RCC 7860 (cell line): ENCODE measurements at places on chromosomes 2 and 18.

DNA sequence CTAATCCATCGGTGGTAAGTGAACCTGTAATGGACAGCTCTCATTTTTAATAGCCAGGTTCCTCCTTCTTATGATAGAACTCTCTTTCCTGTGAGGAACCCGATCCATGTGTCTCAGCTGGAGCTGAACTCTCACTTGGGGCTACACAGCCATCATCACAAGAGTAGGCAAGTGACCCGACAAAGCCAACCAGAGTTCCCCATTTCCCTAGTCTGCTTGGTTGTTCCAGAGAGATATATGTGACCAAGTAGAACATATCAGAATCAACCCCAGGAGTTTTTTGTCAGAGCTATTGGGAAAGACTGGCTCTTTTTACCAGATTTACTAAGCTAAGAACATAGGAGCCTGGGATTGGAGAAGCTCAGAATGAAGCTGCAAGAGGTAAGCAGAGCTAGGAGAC lies 14.6 kb upstream of the HNRNPLL start:
- no peak for DNase-seq

GRCh38 chr2:97723156-97724072 lies 10.0 kb downstream of the ZAP70 start:
- DNase-seq = no peak

GRCh38 chr2:26314243-26314642 lies 31.7 kb upstream of the SELENOI start:
- no peak for DNase-seq

GRCh38 chr2:176746411-176746810 lies 466.2 kb upstream of the HNRNPA3 start:
- DNase-seq = no peak

GRCh38 chr18:44901283-44901682 lies 220.6 kb downstream of the SETBP1 start:
- DNase-seq = no peak

GRCh38 chr2:135030826-135031225 lies 16.4 kb downstream of the MAP3K19 start:
- DNase-seq = no peak

- DNase-seq = no peak
Observed at GRCh38 chr18:63894106-63894772, 6.7 kb downstream of the SERPINB2 start.

GRCh38 chr2:174984561-174984960 lies 20.6 kb downstream of the CHN1 start:
- no peak for DNase-seq

DNA sequence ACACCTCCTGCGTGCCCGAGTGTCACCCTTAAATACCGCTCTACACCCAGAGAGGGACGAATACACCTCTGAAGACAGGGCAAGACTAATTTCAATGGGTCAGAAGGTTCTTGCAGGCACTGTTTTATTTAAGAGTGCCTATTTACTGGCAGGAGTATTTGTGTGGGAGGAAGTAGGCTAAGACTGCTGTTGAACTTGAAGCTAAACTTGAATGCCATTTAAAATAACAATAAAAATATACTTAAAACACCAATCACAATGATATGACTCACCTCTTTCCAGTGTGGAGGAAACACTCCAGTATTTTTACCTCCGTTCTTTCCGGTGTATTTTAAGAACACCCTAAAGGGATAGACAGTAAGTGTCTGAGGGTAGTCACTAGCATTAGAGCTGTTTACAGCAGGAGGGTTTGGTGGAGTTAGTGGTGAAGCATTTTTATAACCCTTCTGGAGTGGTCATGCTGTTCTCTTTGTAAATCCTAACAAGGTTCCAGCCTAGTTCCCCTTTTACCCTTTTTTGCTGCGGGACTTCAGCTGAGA lies 9.6 kb upstream of the HOXD1 start:
- no peak for DNase-seq

- no peak for DNase-seq
Observed at GRCh38 chr2:161419638-161420190, 3.6 kb downstream of the TBR1 start.

DNA sequence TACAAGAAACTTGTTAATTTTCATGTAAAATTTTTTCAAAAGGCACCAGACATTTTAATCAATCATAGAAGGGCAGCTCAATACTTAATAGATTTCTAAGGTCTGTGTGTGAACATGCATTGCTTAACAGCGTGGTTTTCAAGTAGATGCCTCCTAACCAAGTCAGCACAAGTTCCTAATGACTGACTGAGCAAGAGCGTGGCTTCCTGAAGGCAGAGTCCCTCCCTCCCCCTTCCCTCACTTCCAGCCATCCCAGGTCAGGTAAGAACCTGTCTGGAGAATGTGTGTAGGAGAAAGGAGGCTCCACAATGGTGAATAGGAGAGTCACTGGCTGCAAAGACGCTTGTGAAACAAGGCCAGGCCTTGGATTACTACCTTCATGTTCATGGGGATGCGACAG lies 33.5 kb upstream of the DAPL1 start:
- no peak for DNase-seq

DNA sequence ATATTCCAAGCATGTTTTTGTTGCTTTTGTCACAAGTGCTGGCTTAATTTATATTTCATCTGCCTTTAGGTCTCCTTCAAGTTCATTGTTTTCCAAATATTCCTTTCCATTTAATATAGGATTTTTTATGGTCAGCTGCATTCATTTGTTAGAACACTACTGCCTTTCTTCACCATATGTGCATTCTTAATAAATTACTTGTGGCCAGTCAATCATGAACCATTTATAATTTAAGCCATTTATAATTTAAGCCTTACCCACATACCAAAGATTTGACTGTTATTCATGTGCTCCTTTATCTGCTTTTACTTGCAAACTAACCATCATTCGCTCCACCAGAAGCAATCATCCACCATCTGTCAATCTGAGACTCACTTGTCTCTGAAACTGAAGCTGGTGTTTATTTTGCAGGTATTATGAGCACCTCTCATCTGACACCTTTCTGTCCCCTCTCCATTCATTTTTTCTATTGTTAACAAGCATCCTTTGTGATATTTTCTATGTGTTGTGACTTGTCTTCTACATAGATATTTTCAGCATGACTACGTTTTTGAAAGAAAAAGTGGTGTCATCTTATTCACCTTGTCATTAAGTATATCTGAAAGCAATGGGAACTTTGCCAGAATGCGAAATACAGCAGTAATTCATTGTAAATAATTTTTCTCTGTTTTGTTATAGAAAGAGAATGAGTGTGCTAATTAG lies 786.8 kb downstream of the KCNJ3 start:
- DNase-seq = no peak

DNA sequence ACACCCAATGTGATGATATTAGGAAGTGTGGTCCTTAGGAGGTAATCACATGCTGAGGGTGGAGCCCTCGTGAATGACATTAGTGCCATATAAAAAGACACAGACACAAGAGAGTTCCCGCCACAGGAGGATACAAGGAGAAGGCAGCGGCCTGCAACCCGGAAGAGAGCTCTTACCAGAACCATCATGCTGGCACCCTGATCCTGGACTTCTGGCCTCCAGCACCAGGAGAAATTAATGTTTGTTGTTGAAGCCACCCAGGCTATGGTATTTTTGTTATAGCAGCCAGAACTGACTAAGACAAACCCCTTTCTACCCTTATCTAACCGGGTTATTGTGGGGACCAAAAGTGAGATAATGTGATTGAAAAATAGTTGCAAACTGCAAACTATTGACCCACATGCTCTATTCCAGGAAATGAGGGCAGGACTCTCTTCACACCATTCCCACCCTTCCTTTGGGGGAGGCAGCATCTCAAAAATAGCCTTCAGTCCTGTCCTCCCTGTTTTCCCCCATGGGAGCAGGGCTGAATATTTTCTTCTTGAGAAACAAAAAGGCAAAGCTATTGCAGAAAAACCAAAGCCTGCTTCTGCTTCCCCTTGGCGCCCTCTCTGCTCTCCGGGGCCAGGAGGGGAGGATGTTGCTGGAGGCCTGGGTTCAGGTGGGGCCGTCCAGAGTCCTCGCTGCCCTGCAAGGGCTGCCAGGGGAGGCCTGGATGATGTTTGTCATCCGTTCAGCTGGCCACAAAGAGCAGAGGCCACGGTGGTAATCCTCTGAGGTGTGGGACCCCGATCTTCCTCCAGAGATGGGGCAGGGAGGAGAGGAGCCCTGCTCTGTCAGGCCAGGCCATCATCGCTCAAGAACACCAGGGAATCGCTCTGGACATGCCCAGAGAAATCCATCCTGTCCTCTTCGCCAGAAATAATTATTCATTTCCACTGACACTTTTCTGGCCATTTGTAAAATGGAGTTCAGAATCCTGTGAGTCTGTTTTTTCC lies 73.8 kb upstream of the HAAO start:
- DNase-seq = no peak

DNA sequence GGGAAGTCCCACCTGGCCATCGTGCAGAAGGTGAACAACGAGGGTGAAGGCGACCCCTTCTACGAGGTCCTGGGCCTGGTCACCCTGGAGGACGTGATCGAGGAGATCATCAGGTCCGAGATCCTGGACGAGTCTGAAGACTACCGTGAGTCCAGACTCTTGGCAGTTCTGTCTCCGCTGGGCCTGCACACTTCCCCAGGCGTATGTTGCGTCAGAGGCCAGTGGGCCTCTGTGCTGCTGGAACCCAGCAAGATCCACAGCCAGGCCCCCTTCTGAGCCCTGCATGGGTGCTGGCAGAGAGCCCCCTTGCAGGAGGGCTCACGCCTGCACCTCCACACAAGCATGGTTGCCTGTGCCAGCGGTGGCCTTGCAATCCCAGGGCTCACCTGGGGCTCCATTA lies 9.0 kb downstream of the CNNM3 start:
- DNase-seq = no peak

- no peak for DNase-seq
Observed at GRCh38 chr2:215548714-215549113, 112.8 kb upstream of the FN1 start.

DNA sequence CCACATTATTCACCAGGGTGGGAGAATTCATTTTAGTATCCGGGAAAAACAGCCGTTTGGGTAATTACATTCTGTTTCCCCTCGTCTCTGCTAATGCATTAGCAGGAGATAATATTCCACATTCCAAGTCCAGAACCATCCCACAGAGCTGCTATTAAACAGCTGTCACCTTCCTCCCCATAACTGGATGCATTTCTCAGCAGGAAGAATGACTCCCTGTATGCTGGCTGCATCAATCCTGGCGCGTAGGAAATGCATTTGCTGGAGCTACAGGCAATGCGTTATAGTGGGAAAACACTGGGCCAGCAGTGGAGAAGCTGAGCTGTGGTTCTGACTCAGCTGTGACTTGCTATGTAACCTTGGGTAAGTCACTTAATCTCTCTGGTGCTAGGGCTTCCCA lies 246.0 kb downstream of the CLIP4 start:
- DNase-seq = no peak

DNA sequence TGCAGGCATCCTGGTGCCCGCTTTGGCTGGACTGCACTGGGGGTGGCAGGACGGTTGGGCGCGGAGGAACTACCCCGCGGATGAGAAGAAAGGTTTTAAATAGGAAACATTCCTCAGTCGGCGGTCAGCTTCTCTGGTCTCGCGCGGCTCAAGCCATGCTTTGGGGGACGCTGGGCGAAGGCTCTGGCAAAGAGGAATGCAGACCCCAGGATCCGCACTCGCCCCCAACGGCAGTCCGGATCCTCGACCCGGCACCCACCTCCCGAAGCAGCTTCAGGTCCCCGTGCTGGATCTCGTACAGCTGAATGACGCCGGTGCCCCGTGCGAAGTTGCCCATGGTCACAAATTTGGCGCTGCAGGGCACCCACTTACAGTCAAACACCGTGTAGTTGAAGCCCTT lies 686 bp upstream of the PNO1 start:
- peak; percentile 14 for DNase-seq

GRCh38 chr2:234406085-234406484 lies 90.8 kb downstream of the ARL4C start:
- DNase-seq = no peak

- DNase-seq = no peak
Observed at GRCh38 chr2:18605115-18605514, 15.7 kb upstream of the NT5C1B start.

GRCh38 chr2:1625281-1626001 lies 118.9 kb downstream of the PXDN start:
- peak; percentile 71 for DNase-seq

- no peak for DNase-seq
Observed at GRCh38 chr2:133489641-133490410, 78.4 kb downstream of the NCKAP5 start.

- no peak for DNase-seq
Observed at GRCh38 chr18:12372406-12372805, 4.6 kb downstream of the AFG3L2 start.

- DNase-seq = no peak
Observed at GRCh38 chr2:199841409-199841808, 9.6 kb downstream of the FTCDNL1 start.

DNA sequence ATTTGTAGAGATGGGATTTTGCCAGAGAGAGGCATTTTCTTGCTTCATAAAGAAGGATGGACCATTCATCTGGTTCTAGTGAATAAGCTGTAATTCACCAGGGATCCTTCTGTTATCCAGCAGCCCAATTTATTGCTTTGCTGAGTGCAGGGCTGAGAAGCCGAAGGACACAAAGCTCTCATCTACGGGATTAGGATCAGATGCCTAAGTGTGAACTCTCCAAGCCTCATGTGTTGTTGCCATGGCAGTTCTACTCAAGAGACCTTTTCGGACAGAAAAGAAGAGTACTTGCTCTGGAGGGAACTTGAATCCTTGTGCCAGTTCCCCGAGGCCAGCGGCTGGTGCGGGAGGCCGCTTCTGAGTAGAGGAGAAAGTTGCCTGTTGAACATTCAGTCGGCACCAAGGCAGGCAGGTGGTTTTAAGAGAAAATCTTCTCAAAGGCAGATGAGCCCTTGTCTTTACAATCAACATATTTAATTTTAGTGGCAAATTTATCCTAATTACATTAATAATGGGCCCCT lies 38.4 kb upstream of the MBP start:
- DNase-seq = no peak

DNA sequence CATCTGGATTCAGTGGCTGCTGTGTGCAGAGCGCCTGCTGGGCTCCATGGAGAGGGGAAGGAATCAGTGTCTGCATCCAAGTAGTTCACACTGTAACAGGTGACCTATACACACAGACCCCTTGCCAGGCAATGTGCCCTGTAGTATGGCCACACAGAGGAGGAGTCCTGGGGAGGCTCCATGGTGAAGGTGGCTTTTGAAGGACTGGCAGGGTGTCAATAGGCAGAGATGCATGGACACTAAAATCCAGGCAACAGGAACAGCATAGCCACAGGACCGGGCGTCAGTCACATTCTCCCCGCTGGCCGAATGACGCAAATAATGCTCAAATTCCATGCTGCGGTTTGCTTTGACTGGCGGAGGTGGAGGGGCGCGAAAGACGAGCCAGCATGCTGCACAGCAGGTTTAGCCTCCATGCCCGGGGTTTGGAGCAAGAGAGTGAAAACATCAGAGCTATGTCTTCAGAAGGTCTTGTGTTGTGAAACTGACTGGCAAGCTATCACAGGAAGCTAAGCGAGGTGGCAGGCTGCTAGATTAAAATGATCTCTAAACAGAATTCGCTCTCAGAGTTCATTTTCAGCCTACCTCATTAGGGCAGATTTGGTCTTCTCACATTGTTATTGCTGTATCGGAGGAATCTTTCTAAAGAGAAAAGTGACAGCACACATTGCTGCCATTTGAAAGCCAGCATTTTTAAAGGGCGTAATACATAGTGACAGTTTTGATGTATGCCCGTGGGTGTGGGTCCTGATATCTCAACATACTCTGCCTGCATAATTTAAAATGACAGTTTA lies 1.2 kb upstream of the CHMP1B start:
- DNase-seq = peak; percentile 66
